IPS DF 19.7 (cell line): ENCODE measurements at places on chromosomes 4 and X.
A peak's percentile ranks its signal among the peaks of the same experiment; 100 is the strongest.

DNA sequence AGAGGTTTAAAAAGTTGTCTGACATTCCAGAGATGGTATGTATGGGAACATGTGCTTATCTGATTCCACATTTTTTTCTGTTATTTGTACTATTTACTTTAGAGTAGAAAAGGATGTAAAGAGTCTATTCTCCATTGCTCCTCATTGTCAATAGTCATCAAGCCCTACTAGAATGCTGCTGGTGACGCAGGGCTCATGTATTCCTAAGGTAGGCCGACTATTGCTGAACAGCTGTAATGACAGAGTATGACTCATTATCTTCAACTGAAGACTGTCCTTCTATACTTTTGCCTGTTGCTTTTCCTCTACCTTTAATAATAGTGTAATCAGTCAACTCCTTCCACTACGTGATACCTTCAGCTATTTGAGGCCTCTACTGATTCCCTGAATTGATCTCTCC is 509.1 kb upstream of the NR3C2 start:
- no peak for DNase-seq

DNA sequence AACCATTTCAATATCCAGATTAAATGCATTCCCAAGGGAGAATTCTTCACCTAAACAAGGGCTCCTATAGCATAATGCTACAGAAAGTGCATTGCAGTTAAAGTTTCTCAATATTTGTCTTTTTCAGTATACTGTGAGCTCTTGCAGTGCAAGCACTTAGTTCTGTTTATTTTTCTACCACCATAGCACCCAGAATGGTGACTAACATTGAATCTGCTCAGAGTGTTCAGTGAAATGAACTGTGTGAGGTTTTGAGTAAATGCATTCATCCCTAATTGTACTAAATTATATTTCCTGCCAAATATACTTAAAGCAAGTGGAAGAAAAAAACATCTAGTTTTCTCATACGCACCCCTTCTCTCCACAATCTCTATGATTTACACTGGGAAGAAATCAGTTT is 383.9 kb downstream of the PCDH7 start:
- no peak for DNase-seq

GRCh38 chrX:110215411-110215810 is 102.5 kb downstream of the AMMECR1 start:
- no peak for DNase-seq

DNA sequence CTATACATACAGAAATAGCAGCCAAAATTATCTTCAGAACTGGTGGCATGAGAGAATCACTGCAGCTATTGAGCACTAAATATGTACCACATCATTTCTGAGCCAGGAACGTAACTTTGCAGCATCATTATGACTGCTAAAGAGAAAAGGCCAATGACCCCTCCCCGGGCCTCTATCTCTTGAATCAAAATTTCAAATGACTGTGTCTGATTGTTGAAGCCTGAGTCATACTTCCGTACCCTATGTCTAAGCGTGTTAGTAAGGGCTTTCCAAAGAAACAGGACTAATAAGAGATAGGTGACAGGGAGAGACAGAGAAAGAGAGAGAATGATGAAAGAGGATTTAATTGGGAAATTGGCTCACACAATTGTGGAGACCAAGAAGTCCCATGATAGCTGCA is 445.5 kb upstream of the SPANXN1 start:
- no peak for DNase-seq

- DNase-seq, result no peak
Measured at GRCh38 chrX:72023071-72023470, 108.6 kb downstream of the RTL5 start.

GRCh38 chr4:114494246-114494803 is 104.3 kb upstream of the UGT8 start:
- peak; percentile 82 for DNase-seq

- DNase-seq, result no peak
Measured at GRCh38 chrX:147838465-147839131, 73.1 kb upstream of the FMR1 start.

- DNase-seq, result no peak
Measured at GRCh38 chr4:81470456-81471297, 1.0 kb downstream of the RASGEF1B start.

GRCh38 chr4:12138488-12138887 is 709.8 kb upstream of the HS3ST1 start:
- no peak for DNase-seq

DNA sequence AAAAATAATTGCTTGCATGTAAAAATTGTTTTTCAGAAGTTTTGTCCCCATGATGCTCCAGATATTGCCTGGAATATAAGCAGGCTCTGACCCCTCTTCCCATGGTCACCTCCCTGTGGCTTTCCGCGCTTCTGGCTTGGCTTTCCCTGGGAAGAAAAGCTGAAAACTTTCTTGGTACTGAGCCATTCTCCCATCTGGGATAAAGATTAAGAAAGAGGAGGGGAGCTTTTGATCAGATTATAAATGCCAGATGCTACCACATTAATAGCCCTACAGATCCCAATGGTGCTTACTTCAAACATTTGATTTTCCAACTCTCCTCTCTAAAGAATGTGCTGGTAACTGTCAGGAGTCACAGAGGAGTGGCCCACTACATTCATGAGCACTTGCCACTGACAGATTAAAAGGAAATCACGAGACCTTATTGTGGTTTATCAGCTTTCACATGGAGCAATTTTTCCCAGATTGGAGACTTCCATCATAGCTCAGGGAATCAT is 54.4 kb upstream of the GAB1 start:
- DNase-seq, result no peak

DNA sequence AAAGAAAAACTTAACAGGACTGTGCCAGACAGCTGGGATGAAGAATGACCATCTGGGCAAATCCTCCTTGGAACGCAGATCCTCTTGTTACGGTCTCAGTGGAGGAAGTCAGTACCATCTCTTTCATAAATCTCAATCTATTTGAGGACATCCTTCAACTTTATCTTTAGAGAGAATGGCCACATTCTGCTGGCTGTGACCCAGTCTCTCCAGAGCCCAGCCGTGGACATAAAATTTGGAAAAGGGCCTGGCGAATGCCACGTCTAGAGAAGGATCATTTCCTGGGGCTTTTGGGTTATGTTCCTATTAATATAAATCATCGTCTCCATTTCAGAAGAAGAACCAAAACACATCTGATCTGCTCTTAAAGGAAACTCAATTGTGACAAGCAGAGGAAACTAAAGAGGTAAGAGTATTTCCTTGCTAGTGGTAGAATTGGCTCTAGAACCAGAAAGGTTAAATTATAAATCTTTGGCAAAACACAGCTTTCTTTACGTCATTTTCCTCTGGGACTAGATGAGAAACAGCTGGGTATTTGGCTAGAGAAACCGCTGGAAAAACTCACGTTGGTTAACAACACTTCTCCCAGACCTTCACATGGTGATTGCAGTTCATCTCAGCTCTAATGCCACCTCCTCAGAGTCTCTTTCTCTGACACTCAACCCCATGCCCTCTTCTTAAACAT is 164.7 kb downstream of the CHIC2 start:
- no peak for DNase-seq

DNA sequence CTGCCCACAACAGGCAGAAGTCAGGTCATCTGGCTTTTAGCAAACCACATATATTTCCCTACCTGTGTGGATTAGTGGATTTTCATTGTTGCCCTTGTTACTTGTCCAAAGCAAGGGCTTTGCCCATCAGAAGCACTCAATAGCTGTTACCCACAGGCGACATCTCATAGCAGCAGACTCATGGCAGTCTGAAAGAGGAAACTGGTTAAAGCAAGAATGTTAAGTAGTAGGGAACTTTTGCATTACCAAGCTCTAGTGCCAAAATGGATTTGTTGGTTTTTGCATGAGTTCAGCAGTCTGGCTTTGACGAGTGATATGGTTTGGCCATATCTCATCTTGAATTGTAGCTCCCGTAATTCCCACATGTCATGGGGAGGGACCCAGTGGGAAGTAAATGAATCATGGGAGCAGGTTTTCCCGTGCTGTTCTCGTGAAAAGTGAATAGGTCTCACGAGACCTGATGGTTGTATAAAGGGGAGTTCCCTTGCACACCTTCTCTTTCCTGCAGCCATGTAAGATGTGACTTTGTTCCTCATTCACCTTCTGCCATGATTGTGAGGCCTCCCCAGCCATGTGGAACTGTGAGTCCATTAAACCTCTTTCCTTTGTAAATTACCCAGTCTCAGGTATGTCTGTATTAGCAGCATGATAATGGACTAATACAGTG is 107.9 kb downstream of the GPR143 start:
- no peak for DNase-seq

- DNase-seq, result no peak
Measured at GRCh38 chr4:15250021-15250441, 177.8 kb upstream of the C1QTNF7 start.

DNA sequence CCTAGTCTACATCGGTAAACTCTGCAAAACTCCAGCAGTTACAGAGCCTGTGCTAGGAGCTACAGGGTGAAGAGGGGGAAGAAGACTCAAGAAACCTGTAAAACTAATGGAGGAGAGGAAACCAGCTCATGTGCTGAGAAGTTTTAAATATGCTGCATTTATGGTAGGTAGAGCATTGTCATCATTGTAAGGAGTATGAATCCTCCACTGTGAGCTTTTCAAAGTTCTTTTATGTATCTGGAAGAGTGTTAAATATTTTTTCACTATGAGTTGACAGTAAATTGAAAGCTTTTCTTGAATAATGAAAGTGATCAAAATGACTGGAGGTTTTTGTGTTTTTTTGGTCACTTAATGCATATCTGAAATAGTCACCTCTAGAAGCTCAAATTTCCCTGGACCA is 46.2 kb downstream of the SEPTIN11 start:
- no peak for DNase-seq

GRCh38 chr4:1716065-1716945 is 4.2 kb upstream of the SLBP start:
- DNase-seq, result no peak

GRCh38 chrX:153922932-153923857 is 2.9 kb downstream of the ARHGAP4 start:
- DNase-seq, result no peak

DNA sequence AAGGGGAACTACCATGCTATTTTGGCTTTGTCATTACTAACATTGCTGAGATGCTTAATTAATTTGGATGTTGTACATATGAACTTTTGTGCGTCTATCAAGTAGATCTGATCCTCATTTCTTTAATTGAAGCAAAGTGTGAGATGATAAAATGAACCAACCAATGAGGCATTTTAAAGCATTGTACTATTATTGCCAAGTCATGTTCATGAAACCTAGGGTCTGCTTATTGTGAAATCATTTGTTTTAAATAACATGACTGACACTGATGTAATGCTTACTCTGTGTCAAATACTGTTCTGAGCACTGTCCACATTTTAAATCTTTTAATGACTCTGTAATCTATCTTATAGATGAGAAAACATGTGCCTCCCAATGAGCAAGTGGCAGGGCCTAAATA is 57.7 kb downstream of the C4orf33 start:
- DNase-seq, result no peak

DNA sequence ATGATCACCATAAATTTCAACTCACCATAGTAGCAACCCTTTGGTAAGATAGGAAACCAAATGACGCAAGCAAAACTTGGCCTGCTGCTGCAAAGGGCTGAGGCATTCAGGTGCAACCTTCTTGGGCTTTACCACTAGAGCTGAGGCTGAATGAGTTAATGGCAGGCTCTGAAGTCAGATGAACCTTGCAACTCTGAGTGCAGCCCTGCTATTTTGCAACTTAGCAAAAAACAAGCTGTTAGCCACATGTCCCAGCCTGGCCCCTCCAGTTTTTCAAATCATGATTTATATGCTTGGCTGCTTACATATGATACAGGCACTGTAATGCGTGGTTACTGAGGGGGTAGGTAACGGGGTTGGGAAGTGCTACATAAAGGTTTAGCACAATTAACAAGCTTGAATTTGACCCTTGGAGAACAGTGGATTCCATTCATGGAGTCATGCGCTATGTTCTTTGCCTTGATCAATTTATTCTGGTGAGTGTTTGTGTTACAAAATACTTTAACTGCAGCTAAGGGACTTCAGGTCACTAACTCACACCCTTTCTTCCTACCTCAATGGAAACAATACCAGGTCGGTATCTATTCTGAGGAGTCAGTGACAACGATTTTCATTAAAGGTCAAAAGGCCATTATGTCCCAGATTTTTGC is 80.5 kb upstream of the PPARGC1A start:
- no peak for DNase-seq

DNA sequence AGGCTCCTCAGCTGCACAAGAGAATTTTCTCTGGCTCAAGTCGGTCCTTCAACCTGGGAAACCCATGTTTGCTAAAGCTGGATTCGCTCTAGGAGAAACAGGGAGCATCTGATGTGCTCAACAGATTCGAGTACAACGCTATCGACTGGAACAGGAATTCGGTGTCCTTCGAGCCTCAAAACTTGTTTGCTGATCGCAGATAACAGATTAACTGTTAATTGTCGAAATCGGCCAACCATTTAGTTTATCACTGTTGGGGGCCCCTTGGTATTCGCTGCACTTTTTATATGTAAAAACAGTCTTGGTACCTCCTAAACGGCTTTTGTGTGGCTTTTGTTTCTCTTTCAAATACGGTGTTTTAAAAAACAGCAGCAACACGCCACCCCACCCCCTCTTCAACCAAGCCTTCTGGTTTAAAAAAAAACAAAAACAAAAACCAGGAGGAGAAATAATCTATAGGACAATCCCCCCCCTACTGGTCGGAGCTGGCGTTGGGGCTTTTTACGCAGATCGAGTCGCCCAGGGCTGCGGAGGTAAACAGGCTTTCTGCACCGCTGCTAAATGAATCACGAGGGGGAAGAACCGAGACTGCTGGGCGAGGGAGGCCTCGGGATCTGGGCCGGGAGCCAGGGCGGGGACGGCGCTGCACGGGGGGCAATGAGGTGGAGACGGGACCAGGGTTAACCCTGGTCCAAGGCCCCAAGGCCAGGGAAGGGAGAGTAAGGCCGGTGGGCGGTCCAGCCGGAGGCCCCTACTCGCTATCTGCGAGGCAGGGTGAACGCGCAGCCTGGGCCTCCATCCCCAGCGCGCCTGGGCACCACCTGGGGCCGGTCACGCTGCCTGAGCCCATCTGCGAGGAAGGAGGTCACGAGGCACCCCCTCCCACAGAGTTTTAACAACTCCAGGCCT is 71.7 kb upstream of the BCOR start:
- DNase-seq, result no peak

DNA sequence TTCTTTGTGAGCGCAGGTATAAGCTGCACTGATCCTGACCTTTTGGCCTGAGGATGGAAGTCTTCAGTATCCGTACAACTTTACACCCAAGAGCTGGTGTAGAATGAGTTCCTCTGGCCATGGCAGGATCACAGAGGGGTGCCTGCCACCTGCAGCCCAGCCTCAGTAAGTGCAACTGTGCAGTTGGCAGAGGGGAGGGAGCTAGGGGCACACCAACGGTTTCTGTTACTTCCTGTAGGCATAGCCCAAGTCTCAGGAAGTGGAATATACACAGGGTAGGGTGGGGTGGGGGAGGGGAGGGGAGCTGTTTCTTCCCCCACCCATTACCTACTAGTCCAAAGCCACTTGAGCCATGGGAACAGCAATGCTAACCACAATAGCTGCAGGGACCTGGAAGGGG is 85.4 kb upstream of the GBA3 start:
- DNase-seq, result no peak

GRCh38 chrX:68892651-68893050 is 63.8 kb downstream of the EFNB1 start:
- DNase-seq, result no peak

DNA sequence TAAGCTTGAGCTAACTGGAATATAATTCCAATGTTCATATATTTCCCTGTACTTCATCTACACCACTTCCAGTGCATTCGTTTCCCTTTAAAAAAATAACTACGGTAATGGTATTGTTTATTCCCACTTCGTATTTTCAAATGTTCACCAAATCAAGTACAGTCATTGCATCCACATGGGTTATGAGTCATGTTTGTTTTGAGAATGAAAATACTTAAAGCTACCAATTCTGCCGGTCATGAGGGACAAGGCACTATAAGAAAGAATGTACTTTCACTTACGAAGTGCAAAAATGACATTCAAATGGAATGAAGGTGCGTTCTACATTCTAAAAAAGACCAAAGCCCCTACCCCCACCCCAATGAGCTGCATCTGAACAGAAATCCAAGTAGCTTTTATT is 174.4 kb upstream of the FGF13 start:
- DNase-seq, result no peak
